Ascending aorta (tissue), 2 donors: ENCODE measurements at places on chromosomes 12 and 14.

DNA sequence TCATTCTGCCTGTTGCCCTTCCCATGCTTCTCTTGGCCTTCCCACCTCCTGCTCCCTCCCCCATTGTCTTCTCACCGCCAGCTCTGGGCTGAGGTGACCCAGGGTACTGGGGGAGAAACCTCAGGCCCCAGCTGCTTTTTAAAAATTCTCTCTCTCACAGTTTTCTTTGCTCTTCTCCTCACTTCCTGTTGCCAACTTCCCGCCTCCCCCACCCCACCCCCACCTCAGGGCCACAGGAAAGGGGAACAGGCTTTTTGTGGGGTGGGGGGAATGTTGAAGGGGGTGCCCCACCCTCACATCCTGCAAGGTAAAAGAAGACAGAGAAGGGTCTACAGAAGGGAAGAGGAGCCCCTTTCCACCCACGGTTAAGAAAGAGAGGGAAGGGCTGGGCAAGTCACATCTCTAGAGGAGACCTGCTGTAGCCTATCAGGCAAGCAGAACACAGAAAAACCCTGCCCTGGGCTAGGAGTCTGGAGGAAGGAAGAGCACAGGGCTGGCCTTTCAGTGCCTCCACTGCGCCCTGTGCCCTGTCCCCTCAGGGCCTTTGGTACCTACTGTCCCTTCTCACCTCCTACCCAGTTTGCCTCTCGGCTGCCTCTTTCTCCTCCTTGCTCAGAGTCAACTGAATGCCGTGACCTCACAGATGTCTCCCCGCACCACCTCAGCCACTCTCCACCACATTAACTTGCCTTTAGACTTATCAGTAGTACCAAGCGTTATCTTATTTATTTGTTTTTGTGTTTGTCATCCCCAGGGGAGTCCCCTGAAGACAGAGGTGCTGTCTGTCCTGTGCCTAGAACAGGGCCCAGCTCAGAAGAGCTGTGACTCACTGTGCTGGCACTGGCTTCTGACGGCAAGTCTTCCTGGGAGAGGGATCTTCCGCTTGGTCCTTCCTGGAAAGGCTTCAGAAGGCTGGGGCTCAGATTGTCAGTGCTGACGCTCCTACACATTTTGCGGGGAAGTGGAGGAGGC, 1.7 kb downstream of the ARHGAP9 start:
- no peak for DNase-seq

GRCh38 chr12:116277467-116278278, at the start of gene MED13L:
TSS of gene MED13L (minus strand) at chr12:116277693. CDS start at chr12:116277131, 562 bp downstream.
- DNase-seq, result peak; percentile 46

- no peak for DNase-seq
These were observed 77.6 kb upstream of the PRKD1 start for GRCh38 chr14:30005114-30005808.

- no peak for DNase-seq
These were observed 148.3 kb downstream of the TBX5 start for GRCh38 chr12:114257687-114258086.

- no peak for DNase-seq
These were observed 507 bp downstream of the AHSA1 start for GRCh38 chr14:77458249-77458950.

DNA sequence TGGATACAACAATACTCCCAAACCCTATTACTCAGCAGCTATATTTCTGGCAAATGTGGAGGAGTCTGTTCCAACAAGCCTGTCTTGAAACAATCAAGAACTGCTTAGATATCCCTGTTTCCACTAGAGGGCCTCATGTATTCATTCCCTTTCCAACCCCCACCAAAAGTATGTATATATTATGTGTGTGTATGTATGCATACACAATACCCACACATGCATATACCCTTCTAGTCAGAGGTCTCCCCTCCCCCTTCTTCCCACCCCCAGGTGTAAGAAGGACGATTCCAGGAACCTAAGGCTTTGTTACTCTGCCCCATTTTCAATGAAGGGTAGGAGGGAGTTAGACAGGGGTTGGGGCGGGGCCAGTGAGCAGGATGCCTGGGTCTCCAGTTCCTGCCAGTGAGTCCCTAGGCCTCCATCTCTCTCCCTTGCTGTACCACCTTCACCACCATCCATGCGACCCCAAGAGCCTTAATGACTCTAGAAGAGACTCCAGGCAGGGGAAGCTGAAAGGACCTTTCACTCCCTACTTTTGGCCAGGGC, at the start of gene DGKA:
DGKA (plus strand) TSS at position 392 of the 546 bp plus-strand sequence. CDS start 5,342 bp downstream, outside the sequence.
- no peak for DNase-seq

- DNase-seq, result no peak
These were observed 3.8 kb upstream of the C12orf42 start for GRCh38 chr12:103499571-103499970.

DNA sequence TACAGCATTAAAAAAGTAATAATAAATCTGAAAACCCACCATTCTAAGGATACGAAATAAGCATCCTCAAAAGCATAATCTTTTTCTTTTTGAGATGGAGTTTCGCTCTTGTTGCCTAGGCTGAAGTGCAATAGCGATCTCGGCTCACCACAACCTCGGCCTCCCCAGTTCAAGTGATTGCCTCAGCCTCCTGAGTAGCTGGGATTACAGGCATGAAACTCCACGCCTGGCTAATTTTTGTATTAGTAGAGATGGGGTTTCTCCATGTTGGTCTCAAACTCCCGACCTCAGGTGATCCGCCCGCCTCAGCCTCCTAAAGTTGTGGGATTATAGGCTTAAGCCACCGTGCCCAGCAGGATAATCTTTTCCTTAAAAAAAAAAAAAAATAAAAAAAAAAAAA, 4.3 kb downstream of the CCNT1 start:
- no peak for DNase-seq
